ENCODE measurements at places on chromosomes 6 and 20. TPM values are rescaled to one million over a fixed set of nuclear protein-coding genes. Genes with fewer than 3 reads are reported as not detected.

DLL1 gene
- total RNA-seq: 0.38 TPM

SAMD5 gene
- total RNA-seq: 1.5 TPM

AHCY gene
- 206 TPM for total RNA-seq

SYTL3 gene
- 3.6 TPM for total RNA-seq

EDN1 gene
- total RNA-seq: 30.0 TPM

CDYL gene
- total RNA-seq: 12.1 TPM

LY6G6F gene
- total RNA-seq: not detected

DAAM2 gene
- 5.2 TPM for total RNA-seq

BPIFB1 gene
- total RNA-seq: not detected

KIF6 gene
- total RNA-seq: 1.3 TPM

ZSCAN12 gene
- 3.5 TPM for total RNA-seq

MYBL2 gene
- 118 TPM for total RNA-seq

LGSN gene
- total RNA-seq: not detected

APMAP gene
- 104 TPM for total RNA-seq

MUC22 gene
- not detected for total RNA-seq

NHLRC1 gene
- total RNA-seq: 1.9 TPM

DUSP15 gene
- 0.49 TPM for total RNA-seq

FOXP4 gene
- total RNA-seq: 21.2 TPM

CSNK2A1 gene
- 85.9 TPM for total RNA-seq

SPAG4 gene
- 13.8 TPM for total RNA-seq

RIMS4 gene
- not detected for total RNA-seq

NKX2-2 gene
- total RNA-seq: not detected

TUBB1 gene
- not detected for total RNA-seq

RCAN2 gene
- total RNA-seq: 0.89 TPM

Measured in mesangial cell (primary cell).